Hematopoietic multipotent progenitor cell (in vitro differentiated cells): ENCODE measurements at places on chromosomes 16 and 17. TPM values are rescaled to one million over a fixed set of nuclear protein-coding genes. Genes with fewer than 3 reads are reported as not detected.

Gene RTN4RL1
- 1.6 TPM for total RNA-seq

Gene HBA1
- total RNA-seq, result 192 TPM

Gene ATF7IP2
- total RNA-seq, result 33.9 TPM

- no peak for DNase-seq
Observed at GRCh38 chr16:31008149-31008548, 2.3 kb downstream of the STX1B start.

- no peak for DNase-seq
Observed at GRCh38 chr17:32627239-32627996, 140.6 kb downstream of the CDK5R1 start.

GRCh38 chr17:48462946-48463345, 32.9 kb upstream of the SKAP1 start:
- DNase-seq, result no peak

DNA sequence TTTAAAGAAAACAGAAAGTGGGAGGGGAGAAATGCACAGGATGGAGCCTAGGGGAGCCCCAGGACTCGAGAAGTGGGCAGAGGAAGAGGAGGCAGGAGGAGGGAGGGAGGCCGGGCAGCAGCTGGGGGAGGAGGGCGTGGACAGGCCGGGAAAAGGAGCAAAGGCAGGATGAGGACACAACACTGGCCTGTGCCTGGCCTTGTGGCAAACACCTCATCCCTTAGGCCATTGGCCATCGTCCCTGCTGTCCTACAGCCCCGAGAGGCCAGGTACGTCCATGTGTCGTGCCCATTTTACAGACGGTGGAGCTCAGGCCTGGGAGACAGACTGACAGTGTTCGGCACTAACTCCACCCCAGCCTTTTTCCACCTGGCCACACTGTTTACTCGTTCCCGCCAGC, 15.9 kb downstream of the JPH3 start:
- DNase-seq, result no peak

GRCh38 chr17:47230864-47231263, 21.7 kb downstream of the MYL4 start:
- DNase-seq, result no peak

- DNase-seq, result no peak
Observed at GRCh38 chr17:39709319-39709997, 9.6 kb downstream of the ERBB2 start.

- no peak for DNase-seq
Observed at GRCh38 chr17:45745601-45746494, 38.3 kb upstream of the CRHR1 start.

- DNase-seq, result no peak
Observed at GRCh38 chr17:37553401-37553966, 55.7 kb downstream of the SYNRG start.

DNA sequence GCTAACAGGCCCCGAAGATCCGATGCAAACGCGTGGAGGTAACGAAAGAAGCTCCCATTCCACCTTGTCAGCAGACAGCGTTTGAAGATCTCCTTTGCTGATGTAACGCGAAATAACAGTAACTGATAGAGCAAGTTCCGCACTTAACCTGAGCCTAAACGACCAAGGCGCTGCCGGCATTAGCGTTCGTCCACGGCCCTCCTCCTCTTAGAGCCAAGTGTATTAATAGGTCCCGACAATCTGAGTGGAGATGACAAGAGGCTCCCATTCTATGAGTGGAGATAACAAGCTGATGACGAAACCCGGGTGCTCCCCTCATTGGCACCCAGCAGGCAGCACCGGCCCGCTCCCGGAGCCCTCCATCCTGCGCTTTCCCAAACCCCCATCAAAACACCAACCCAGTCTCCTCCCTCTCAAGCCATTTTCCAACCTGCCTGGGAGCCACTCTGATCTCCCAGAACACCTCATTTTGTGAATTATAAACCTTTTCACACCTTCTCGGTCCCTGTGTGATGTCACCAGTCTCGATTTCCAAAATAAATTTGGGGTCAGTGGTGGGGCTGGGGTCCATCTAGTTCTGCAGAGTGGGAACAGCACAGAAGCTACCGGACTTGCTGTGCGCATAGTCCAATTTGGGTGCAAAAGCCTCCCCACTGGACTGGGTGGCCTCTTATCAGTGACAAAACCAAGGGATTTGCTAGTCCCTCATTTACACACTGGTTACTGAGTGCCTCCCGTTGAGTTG, 35.4 kb upstream of the ARL4D start:
- no peak for DNase-seq

GRCh38 chr16:84225571-84225970, 14.2 kb downstream of the KCNG4 start:
- no peak for DNase-seq

DNA sequence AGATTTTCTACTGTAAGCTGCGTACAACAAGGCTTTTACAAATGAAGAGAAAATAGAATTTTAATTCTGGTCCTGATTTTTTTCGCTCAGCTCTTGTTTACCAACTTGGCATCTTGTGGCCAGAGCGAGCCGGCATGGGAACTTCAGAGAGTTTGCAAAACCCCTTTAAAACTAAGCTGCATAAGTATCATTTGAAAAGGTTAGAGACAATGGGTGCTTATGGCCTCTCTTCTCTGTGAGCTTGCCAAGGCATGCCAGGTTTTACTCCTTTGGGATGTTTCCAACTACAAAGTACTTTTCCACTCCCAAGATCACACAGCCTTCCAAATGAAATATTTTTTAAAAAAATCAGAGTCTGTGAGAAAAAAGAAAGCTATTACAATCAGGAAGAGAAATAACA, 62.4 kb upstream of the FA2H start:
- no peak for DNase-seq

- peak; percentile 40 for DNase-seq
Observed at GRCh38 chr16:57764341-57765159, 29.0 kb downstream of the KATNB1 start.

DNA sequence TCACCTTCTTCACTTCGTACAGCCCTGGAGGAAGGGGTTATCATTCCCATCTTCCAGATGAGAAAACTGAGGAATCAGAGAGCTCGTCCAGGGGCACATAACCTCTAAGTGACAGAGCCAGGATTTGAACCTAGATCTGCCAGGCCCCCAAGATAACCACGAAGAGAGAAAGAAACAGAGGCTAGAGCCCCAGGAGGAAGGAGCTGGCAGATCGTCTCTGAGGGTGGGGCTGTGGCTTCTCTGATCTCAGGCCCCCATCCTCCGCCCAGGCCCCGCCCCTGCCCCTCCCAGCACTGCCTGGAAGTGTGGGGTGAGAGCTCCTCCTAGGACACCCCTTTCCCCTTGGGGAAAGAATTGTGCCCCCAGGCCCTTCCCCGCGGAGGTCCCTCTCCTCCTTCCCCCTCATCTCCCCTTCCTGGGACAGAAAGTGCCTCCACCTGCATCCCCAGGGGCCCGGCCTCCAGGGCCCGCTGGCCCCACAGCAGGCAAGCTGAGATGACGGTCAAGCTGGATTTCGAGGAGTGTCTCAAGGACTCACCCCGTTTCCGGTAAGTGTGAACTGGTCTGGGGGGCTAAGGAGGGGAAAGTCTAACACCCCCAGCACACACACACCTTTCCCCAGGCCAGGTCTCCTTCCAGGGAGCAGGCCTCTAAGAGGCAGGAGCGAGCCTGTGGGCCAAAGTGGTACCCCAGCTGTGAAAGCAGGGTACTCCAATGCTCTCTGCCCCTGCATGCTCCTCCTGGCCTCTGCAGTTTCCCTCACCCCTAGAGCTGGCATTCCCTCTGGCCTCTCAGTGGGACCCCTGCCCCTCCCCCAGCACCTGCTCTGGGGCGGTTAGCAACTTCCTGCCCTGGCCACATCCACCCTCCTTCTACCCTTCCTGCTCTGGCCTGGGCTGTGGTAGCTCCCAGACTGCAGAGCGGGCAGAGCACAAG, at the start of gene ACAP1:
TSS of gene ACAP1 (plus strand) at position 290 of the 936 bp plus-strand sequence. CDS start at position 496, 206 bp downstream.
- DNase-seq, result peak; percentile 53

DNA sequence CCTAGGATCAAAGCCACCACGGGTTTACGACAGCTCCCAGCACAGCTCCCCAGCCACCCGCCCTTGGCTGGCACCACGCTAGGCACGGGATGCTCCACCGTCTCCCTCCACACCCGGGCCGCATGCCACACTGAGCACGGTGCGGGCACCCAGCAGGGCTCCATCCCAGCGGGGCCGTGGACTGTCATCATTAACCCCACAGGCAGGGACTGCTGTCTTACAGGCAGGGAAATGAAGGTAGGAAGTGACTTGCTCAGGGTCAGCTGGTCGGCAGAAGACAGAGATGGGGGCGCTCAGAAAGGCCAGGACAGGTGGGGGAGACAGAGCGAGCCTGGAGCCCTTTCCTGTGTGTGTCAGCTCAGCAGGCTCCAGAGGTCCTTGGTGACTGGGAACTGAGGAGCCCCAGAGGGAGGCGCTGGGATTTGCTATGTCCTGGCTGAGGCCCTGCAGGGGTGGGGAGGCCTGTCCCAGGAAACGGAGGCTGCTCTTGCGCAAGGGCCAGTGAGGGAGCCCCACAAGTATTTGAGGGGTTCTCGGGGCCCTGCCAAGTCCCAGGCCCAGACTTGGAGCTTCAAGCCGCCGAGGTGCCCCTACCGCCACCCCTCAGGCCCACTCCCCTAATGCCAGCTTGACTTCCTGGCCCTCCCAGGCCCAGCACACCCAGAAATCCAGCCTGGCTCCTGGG, 3.2 kb downstream of the UBALD1 start:
- no peak for DNase-seq
